EH (cell line): ENCODE measurements at places on chromosomes 4 and X.

DNA sequence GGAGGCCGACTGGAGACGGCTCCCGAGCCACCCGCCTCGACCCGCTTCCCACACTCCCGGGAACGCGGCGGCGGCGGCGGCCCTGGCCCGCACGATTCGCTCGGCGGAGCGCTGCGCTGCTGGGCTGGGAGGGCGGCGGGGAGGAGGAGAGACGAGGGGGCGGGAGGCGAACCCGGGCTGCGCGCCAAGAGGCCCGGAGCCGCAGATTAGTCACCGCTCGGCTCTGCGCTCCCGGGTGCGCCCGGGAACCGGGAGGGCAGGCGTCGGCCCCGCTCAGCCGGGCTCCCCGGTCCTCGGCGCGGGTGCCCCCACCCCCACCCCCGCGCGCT lies 11.2 kb upstream of the BCOR start:
- DNase-seq = peak; percentile 80

DNA sequence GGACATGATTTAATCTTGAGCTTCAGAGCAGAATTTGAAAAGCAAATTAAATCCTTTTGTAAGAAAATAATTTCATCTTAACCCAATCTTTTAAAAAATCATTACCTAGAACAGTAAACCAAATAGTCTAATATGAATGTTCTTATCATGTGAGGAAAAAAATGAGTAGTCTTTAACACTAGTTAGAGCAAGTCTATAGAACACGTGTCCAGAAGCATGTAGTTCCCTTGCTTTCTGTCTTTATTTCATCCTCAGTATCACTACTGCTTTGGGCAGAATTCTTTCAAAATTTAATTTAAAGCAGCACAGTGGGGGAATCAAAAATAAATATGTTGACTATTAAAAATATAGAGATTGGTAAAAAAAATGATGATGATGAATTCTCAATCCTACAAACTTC lies 2.1 kb downstream of the RBM47 start:
- DNase-seq = no peak

DNA sequence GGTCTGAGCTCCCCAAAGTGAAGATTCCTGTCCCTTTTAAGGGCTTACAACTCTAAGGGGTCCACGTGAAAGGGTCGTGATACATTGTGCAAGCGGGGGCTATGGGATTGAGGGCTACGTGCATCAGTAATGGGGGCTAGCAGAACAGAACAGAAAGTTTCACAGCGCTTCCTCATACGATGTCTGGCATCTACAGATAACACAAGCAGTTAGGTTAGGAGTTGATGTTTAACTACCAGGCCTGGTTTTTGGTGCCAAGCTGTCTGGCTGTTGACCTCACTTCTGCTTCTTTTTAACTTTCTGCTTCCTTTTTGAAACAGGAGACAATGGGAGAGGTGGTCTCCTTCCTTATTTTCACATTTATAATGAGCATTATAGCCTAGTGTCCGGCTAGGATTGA lies 368.6 kb upstream of the CXorf51A start:
- no peak for DNase-seq

- DNase-seq = peak; percentile 2
Observed at GRCh38 chr4:19823781-19824180, 427.9 kb upstream of the SLIT2 start.

- no peak for DNase-seq
Observed at GRCh38 chr4:157079441-157079840, 3.5 kb downstream of the GLRB start.

DNA sequence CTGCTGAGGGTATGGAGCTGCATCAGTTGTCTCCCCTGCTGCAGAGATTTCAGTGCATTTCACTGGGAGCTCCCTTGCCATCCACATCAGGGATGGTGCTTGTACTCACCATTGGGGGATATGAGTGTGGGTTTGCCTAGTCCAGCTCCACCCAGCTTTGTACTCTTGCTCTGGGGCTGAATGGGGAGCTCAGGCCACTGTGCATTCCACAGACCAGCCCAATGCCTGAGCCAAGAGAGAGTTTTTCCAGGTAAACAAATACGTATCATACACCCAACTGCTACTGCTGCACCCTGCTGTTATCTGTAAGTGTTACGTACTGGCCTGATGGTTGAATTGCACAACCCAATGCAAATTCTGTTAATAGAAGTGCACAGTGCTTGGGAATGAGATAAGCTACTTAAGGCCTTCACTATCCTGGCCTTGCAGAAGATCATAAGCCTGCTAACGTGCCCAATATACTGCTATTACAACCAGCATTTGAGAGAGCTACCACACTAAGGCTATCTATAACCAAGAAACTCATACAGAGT lies 205.0 kb upstream of the DMD start:
- DNase-seq = no peak

GRCh38 chrX:10352536-10352935 lies 195.8 kb downstream of the CLCN4 start:
- no peak for DNase-seq

DNA sequence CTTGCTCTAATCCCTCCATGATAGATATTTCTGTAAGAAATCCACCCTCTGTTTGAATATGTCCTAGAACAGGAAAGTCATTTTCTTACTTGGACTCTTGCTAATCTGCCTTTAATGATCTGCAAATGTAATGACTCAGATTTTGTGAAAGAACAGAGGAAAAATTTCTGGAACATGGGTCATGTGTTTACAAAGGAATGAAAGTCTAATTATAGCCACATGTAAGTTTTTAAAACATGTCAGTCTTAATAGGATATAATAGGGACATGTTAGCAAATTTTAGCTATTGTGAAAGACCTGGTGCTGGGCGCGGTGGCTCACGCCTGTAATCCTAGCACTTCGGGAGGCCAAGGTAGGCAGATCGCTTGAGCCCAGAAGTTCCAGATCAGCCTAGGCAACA lies 47.6 kb downstream of the GRK4 start:
- DNase-seq = peak; percentile 89

- no peak for DNase-seq
Observed at GRCh38 chr4:82809619-82810018, 11.0 kb upstream of the SCD5 start.

DNA sequence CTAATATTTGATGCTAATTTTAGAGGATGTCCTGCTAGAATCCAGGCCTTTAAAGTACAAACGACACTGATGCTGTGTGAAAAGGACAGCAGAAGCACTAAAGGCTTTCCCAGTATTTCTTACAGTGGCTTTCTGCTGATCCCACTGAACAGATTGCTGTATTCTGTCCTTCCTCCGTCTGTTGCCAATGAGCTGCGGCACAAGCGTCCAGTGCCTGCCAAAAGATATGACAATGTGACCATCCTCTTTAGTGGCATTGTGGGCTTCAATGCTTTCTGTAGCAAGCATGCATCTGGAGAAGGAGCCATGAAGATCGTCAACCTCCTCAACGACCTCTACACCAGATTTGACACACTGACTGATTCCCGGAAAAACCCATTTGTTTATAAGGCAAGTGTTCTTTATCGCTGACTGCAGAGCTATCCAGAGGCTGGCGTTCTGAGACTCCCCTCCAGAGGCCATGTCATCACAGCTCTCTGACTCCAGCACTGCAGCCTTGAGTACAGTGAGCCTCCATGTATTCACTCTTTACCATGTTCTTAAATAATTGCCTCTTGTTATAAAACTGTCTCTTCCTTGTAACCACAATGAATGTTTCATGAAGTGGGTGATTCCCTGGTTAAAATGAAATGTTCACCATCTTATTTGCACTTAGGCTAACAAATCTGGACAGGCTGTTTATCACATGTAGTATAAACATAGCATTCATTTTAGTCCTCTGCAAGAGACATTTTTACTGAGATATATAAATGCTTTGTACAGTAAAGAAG lies 43.6 kb downstream of the GUCY1B1 start:
- DNase-seq = peak; percentile 74

DNA sequence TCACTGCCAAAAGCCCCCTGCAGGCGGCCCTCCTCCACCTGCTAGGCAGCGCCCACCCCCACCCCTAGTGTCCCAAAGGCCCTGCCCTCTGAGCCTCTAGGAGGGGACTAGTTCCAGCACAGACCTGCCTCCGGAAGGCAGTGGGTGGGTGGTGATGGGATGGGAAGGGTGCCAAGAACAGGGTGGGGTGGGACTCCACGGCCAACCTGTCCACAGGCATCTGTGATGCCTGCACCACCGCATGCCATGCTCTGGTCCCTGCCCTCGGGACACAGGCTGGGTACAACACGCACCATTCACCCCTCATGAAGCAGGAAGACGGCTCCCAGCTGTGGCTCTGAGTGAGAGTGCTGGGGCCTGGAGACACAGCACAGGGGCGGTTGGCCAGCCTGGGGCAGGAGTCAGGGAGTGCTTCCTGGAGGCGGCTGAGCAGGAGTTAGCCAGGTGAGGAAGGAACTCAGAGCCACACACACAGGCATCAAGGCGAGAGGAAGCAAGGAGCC lies 243.1 kb upstream of the PSAPL1 start:
- no peak for DNase-seq

GRCh38 chrX:100424012-100424411 lies 13.9 kb upstream of the PCDH19 start:
- no peak for DNase-seq

- DNase-seq = peak; percentile 19
Observed at GRCh38 chr4:73964862-73965611, 16.8 kb downstream of the PF4 start.

DNA sequence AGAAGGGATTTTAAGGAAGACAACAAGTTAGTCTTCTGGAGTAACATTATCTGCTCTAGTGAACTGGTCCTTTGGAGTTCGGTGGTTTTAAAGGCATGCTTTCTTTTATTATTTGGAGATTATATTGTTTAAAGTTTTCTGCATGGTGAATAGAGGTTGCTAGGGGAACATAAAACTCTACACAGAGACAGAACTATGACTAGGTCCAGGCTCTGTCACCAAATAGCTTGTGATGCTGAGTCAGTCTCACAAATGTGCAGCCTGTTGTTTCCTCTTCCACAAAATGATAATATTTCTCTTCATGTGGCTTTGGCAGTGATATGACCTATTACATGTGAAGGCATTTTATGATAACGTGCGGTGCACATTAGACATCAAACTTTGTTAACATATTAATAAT lies 132.6 kb downstream of the PACRGL start:
- DNase-seq = peak; percentile 66

GRCh38 chr4:92433272-92433758 lies 129.5 kb downstream of the GRID2 start:
- DNase-seq = no peak

DNA sequence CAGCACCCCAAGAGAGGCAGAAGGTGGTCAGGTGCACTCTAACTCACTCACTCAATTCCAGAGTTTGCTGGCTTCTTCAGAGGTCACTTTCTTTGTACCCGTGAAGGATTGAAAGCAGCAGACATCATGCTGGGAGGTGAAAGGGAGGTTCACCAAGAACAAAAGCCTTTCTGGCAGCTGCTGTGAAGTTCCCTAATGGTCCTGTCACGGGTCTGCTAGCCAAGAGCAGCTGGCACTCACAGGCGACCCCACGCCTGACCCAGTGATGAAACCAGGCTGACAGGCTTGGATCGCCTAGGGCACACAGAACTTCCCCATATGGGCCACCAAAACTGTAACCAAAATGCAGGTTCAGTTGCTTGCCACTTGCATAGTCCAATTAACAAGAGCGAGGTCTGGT lies 11.8 kb downstream of the NUDT11 start:
- DNase-seq = no peak

- no peak for DNase-seq
Observed at GRCh38 chr4:144501231-144501780, 144.7 kb upstream of the HHIP start.

- DNase-seq = no peak
Observed at GRCh38 chr4:81366779-81367178, 104.9 kb downstream of the RASGEF1B start.
